Progenitor cell of endocrine pancreas (in vitro differentiated cells): ENCODE measurements at places on chromosomes 3 and 15. TPM values are rescaled to one million over a fixed set of nuclear protein-coding genes. Genes with fewer than 3 reads are reported as not detected.

DNA sequence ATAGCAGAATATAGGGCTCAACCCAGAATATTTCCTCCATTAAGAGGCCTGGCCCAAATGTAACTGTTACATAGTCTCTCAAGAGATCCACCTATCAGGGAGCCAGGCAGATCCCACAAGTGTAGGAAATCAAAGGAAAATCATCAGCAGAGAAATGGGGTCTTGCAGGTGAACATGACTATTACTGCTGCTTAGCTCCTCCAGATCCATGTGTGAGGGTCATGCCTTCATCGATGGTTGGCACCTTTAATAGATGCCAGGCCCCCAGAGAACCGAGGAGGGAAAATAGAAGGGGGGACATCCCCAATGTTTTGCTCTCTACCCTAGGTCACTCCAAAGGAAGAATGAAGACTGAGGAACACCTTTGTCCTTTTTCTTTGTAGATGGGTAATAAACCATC is 1029.9 kb upstream of the CADM2 start:
- H3K4me3 ChIP-seq = no peak overlapping the region
- H3K4me1 ChIP-seq = no peaks in the 10 kb centered on the region
- no peaks in the 10 kb centered on the region for H3K36me3 ChIP-seq
- DNase-seq = no peak
- no peaks in the 10 kb centered on the region for H3K27me3 ChIP-seq
- no peak overlapping the region for H3K27ac ChIP-seq

DNA sequence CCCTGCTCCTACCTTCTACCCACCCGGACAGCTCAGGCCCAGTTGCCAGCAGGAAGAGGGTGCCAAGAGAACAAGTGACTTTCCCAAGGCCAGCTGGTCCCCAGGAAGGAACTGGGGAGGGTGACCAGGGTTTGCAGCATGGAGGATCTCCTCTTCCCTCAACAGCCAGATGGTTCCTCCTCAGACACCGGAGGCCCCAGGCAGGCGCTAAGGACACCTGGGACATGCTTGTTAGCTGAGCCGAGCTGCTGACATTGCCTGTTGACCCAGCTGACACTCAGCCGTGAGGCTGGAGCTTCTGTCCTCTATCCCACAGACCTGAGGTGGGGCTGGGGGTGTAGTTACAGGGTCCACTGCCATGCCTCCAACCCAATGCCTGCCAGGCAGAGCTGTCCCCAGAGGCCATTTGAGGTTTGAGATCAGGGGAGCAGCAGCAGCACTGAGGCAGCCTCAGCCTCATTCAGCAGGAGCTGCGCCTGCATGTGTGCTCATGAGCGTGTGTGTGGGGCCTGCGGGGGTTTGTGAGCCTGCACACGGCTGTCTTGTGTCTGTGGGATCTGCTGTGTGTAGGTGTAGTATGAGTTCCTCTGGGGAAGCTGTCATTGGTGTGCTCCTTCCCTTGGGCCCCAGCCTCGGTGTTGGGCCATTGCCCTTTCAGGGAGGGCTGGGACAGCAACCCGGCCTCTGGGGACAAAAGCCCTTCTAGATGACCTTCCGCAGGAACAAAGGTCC is 7.1 kb downstream of the CPLX3 start:
- no peaks in the 10 kb centered on the region for H3K4me1 ChIP-seq
- H3K27ac ChIP-seq = no peak overlapping the region
- H3K27me3 ChIP-seq = peaks cover 12% of the 10 kb centered on the region
- H3K4me3 ChIP-seq = no peak overlapping the region

VEPH1 gene
- 12.3 and 14.5 TPM in 2 replicates for total RNA-seq

DNA sequence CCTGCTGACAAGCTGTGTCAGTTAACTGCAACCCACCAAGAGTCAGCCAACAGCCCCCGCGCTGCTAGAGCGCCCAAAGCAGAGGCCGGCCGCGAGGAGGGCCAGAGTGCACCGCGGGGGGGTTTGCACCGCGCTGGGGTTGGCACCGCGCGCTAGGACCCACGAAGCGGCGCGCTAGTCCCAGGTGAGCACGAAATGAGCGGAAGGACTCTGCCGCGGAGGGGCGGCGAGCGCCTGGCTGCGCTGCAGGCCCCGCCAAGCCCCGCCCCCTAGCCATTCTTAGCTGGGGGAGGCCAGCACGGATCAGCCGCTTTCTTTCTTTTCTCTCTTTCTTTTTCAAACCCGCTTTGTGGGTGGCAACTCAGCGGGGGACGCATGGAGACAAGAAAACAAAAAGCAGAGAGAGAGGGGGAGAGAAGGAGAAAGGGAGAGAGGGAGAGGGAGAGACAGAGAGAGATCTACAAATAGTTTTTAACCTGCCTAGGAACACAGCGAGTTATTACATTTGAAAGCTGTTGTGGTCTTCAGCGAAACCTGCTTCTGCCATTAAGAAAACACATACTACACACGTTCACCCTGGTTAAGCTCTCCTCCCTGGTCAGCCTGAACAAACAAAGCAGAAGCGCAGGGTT is 6.9 kb upstream of the FOXB1 start:
- no peaks in the 10 kb centered on the region for H3K36me3 ChIP-seq
- H3K4me1 ChIP-seq = peaks cover 30% of the 10 kb centered on the region
- H3K4me3 ChIP-seq = no peak overlapping the region
- peaks cover 100% of the 10 kb centered on the region for H3K27me3 ChIP-seq

GRCh38 chr15:31344823-31345605 is 18.4 kb downstream of the KLF13 start:
- H3K36me3 ChIP-seq = no peaks in the 10 kb centered on the region
- H3K4me1 ChIP-seq = peaks cover 1% of the 10 kb centered on the region
- no peak for DNase-seq
- no peaks in the 10 kb centered on the region for H3K27me3 ChIP-seq
- no peak overlapping the region for H3K27ac ChIP-seq
